ENCODE measurements at places on chromosomes 1 and 21. TPM values are rescaled to one million over a fixed set of nuclear protein-coding genes. Genes with fewer than 3 reads are reported as not detected.

Gene CFHR1
- total RNA-seq: not detected

Gene TUFT1
- total RNA-seq: 0.29 TPM

Gene PPIAL4G
- not detected for total RNA-seq

Gene IBA57
- 13.5 TPM for total RNA-seq

Gene EPS8L3
- not detected for total RNA-seq

Gene ITLN2
- total RNA-seq: not detected

Gene TINAGL1
- total RNA-seq: 135 TPM

Gene LIN28A
- total RNA-seq: not detected

Gene KCNN3
- 35.5 TPM for total RNA-seq

Gene HES3
- not detected for total RNA-seq

Gene LRRC39
- not detected for total RNA-seq

Gene KIAA0040
- total RNA-seq: 15.1 TPM

All from uterus (tissue), 4 donors.